Dermis microvascular lymphatic vessel endothelial cell (primary cell): ENCODE measurements at places on chromosomes 1 and 21.

DNA sequence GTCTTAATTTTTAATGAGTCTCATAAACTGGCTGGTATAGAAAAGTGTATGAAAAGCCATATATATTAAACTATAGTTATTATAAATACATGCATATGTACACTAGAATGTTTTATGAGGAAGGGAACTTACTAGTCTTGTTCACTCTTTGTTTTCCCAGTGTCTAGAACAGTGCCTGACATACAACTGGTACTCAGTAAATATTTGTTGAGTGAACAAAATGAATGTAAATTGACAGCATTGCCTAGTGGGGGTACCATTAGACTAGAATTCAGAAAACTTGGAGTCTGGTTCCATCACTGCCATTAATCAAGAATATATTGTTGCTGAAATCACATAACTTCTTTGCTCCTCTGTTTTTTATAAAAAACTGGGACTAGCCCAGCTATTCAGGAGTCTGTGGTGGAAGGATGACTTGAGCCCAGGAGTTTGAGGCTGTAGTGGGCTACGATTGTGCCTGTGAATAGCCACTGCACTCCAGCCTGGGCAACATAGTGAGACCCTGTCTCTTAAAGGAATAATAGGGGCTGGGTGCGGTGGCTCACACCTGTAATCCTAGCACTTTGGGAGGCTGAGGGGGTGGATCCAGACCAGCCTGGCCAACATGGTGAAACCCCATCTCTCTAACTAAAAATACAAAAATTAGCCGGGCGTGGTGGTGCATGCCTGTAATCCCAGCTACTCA is 51.1 kb downstream of the NFIA start:
- DNase-seq: peak; percentile 10

DNA sequence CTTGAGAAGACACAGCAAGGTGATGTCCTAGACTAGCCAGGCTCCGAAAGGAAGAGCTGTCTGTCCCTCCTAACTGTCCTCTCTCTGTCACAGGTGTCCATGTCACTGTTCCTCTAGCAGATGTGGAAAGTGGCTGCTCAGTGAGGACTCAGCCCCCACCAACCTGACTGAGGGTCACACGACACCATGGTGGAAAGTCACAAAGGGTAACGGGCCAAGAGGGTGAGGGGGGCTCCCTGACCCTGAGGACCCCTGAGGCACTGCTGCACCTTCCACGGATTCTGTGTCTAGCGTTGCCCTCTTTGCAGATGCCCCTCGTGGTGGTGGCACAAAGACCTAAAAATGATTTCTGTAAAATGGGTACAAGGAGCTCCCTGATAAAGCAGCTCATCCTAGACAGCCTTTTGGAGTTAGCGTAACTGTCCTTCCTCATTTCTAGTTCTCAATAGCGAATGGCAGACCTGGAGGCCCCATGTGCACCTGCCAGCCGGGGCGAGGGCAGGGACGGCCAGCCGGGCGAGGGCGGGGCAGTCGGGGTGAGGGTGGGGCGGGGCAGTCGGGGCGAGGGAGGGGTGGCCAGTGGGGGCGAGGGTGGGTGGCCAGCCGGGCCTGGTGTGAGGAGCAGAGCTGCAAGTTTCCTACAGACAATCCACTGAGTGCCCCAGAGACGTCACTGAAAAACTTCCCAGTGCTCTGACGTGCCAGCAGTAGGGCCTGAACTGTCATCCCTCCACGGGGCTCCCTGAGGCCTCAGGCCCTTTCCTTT is 23.4 kb downstream of the POFUT2 start:
- DNase-seq: no peak

DNA sequence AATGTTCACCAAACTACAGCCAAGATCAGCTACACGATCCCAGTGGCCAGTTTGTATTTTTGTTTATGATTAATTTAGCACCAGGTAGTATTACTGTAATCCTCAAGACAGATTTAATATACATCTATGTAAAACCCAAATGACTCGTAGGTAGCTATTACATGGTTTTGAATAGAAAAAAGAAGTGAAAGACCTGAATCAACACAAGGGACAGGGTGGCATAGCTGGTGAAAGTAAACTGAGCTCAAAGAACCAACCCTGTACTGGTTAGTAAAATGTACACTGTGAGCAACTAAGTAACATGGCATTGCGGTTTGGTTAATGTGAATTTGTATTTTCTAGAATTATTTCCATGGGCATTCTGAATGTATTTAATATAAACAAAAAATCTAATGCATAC is 8.8 kb downstream of the GPATCH2 start:
- DNase-seq: no peak

DNA sequence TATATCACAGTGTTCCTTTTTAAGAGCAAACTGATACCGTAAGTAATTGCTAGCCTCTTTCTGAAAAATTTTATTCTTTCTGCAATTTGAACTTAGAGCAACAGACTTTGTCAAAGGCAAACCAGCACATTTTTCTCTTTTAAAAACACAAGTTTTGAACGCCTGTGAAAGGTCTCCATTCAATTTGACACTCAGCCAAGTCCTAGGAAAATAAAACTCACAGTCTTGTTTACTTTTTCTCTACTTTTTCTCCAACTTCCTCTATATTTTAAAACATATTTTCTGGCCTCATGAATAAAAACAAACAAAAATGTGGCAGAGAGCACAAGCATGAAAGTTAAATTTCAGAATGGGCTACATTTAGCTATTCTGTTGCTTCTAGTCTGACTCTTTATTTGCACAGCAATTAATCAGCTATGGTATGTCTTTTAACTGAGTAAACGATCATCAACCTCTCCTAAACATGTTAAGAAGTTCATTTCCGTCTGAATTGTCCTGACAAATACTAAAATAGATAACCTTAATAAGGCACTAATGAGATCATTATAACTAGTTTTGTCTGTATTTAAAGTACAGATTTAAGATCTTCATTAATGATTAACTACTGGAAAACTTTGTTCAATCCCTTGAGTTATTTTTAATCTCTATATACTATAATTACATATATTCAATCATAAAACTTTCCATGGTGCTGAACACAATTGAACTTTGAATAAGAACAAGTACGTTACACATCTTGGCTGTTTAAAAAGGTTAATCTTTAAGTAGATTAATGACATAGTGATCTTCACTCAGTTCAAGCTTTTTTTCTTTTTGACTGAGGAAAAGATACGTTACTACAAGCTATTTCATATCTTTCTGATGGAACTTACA is 550.6 kb downstream of the PTBP2 start:
- DNase-seq: peak; percentile 44

DNA sequence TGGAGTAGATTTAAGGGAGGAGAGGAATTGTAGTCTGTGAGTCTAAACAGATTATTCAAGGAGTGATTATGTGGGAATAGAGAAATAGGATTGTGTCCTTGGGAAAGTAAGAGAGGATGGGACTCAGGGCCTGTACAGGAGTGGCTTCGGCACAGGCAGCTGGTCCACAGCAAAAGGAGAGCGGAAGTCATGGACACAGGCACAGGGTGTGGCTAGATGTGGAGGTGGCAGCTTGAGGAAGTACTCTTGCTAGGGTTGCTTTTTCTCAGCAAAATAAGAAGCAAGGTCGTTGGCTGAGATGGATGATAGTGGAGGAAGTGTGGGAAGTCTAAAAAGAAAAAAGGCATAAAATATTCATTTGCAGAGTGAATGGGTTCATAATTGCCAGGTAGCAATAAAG is 18.5 kb upstream of the ZNF648 start:
- DNase-seq: no peak

GRCh38 chr1:59258412-59259032 is 38.4 kb upstream of the FGGY start:
- no peak for DNase-seq

DNA sequence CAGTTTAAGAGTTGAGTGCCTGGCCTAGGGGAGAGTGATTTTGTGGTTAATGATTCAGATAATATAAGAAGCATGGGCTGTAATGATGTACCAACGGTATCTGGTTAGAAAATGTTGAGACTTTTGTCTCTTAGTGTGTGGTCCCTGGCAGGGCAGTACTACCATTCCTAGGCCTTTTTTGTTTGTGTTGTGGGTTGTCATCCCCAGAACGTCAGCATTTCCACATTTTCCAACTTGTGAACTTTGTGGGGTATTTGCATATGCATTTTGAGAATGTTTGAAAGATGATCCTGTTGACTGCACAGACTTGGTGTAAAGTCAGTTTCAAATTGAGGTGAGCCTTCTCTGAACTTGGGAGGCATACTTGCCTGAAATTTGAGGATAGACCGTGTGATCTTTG is 11.4 kb downstream of the NEK7 start:
- no peak for DNase-seq

DNA sequence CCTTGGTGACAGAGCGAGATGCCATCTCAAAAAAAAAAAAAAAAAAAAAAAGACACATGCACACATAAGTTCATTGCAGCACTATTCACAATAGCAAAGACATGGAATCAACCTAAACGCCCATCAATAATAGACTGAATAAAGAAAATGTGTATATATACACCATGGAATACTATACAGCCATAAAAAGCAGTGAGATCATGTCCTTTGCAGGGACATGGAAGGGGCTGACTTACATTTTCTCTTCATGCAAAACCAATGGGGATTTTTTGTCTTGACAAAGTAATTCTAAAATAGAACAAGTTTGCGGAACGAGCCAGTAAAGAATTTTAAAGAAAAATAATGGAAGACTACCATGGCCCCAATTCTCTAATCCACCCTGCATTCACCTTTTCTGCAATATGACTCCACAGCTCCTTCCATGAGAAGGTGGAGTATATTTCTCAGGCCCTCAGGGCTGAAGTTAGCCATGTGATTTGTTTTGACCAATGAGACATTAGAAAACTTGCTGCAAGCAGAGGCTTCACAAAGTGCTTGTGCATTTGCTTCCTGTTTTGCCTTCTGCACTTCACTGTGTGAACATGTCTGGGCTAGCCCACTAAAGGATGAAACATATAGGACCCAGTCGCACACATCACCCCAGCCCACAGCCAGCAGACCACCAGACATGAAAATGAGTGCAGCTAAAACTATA is 78.8 kb upstream of the NR5A2 start:
- no peak for DNase-seq

GRCh38 chr1:78291418-78291817 is 199.4 kb upstream of the PTGFR start:
- no peak for DNase-seq

- DNase-seq: no peak
These were observed 91.3 kb downstream of the RIPK4 start for GRCh38 chr21:41675574-41675973.

GRCh38 chr1:200831091-200831490 is 41.7 kb upstream of the GPR25 start:
- no peak for DNase-seq

DNA sequence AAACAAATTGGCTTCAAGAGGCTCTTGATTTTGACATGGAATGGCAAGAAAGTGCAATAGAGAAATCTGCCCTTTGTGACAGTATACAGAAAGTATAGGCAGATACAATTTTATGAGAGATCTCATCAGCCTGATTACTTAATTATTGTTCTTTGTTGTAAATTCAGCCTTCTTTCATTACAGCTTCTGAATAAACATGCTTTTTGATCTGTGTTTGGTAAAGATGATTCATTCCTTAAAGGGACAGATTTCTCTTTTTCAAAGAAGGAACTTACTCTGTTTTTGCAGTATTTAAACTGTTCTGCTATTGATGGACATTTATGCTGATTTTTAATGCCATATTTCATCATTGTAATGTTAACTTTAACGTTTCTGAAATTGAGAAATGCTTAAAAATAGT is 13.7 kb upstream of the MPC2 start:
- DNase-seq: no peak

DNA sequence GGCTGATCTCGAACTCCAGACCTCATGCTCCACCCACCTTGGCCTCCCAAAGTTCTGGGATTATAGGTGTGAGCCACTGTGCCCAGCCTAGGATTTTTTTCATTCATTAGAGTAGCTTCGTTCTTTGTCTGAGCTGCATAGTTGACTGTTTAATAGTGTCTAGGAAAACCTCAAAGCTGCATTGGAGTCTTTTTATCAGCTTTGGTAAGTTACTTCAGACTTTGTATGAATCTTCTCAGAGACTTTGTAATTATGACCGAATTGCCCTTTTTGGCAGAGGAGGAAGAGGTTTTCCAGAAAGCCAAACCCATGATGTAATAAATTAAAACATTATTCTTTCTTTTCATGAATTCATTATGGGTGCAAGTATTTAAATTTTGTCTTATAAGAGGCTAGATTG is 5.1 kb downstream of the DNAJB4 start:
- no peak for DNase-seq

- no peak for DNase-seq
These were observed 1.6 kb downstream of the RPF1 start for GRCh38 chr1:84480650-84481049.

DNA sequence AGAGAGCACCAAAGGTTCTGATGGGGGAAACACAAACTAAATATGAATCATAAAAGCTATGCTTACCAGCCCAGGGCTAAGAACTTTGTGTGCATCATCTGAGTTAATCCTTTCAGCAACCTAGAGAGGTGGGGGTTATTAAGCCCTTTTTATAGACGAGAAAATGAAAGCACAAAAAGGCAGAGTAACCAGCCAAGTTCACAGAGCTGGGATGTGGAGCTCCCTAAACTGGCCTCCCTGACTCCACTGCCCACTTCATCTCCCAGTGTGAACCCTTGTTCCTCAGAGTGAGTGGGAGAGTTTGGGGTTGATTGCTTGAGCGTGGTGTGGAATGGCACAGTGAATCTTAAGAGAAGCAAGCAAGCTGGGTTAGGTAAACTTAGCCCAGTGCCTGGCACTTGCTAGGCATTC is 10.8 kb upstream of the BCAR3 start:
- DNase-seq: no peak

GRCh38 chr1:25733271-25733670 is 66.7 kb upstream of the SELENON start:
- no peak for DNase-seq

GRCh38 chr1:76793594-76793993 is 73.7 kb upstream of the ST6GALNAC5 start:
- DNase-seq: no peak

GRCh38 chr1:208203848-208204609 is 40.2 kb downstream of the PLXNA2 start:
- no peak for DNase-seq

DNA sequence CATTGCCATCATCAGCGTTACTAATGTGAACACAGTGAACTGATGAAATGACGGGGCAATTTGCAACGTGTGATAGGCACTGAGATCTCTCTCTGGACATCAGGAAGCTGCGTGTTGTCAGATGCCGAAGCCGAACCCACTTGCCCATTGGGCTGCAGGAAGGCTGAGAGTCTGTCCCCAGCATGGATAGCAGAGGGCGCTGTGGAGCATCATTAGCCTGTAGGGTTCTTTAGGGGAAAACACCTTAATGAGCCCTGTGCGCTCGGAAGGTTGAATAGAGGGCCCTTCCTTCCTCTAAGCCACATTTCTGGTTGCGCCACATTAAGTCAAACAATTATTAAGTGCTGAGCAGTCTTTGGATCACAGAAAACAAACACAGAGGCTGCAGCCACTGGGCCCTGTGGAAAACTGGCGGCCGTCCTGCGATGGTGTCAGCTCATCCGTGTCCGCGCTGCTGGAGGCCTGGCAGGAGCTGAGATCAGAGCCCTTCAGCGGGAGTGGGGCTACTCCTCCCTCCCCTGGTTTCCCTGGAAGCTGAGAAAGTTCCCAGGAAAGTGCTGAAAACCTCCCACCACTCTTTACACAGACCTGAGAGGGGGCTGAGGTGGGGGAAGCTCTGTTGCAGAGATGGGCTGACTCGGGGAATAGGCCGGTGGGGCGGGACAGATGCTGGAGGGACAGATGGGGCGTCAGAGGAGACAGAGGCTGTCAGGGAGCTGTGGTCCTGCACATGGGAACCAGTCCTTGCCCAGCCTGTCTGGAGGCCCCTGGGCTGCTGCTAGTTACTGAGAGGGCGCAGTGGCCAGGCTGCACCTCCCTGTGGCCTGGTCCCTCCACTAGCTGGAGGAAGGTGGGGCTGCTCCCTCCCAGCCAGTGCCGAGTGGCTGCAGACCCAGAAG is 12.7 kb downstream of the TFF2 start:
- peak; percentile 77 for DNase-seq

- DNase-seq: no peak
These were observed 39.6 kb upstream of the KDM4A start for GRCh38 chr1:43610339-43610738.
